Stimulated activated CD4-positive, alpha-beta T cell treated with anti-CD3 and anti-CD28 coated beads, Interleukin-1b, Interleukin-23, amount 100 ng/mL, for 24 hours (primary cell): ENCODE measurements at places on chromosomes 5 and 9.
A peak's percentile ranks its signal among the peaks of the same experiment; 100 is the strongest.

- DNase-seq, result peak; percentile 80
These were observed 9.1 kb downstream of the MAN1B1 start for GRCh38 chr9:137095664-137096517.

DNA sequence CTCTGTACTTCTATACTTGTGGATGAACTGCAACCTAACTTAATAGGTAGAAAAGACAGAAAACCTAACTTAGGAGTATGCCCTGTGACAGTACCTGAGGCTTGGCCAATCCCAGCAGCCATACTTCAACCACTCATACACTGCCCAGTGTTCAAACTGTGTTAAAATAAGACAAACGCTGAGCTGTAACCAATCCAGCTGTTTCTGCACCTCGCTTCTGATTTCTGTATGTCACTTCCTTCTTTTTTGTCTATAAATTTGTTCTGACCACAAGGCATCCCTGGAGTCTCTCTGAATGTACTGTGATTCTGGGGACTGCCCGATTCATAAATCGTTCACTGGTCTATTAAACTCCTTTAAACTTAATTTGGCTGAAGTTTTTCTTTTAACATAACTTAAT is 41.4 kb downstream of the AUH start:
- DNase-seq, result no peak

DNA sequence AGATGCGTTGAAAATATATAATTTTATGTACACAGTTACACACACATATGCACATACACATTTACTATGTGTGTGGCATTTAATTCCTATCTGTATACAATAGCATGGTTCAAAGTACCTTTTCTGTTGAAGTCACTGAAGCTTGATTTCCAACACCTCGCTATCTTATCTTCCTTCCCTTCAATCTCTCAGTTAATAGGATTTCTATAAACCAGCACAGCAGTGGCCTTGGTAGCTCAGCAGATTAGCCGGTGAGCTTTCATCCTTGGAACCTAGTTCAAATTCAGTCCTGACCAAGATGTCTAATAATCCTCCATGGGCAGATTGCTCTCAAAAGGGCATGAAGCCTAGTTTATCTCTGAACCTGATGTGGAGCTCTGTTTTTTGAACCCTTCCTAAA is 2389.5 kb downstream of the MAT2B start:
- no peak for DNase-seq

DNA sequence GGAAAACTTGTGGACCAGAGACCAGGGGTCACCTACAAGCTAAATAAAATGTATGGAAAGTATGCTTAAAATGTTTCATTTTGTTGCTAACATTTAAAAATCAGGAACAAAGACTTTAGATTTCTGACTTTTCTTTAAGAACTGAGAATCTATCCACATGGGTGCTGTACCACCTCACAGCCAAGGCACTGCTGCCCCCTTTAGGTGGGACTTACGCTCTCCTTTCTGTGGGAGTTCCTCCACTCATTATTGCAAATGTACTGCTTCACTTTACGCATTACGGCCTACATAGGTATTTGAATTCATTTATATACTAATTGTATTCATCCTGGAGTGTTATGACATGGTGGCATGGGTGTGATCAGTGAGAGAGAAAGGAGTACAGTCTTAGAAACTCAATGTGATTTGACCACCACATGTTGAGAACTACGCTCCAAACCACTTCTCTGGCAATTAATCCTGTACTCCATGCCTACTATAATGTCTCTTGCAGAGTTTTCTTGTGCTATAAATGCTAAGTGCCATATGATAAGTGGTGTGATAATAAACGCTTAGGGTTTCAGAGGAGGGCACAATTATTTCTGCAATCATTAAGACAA is 24.7 kb upstream of the CETN3 start:
- no peak for DNase-seq

- no peak for DNase-seq
These were observed 4.1 kb downstream of the EDF1 start for GRCh38 chr9:136861874-136862457.

GRCh38 chr5:68306361-68307014 is 90.9 kb downstream of the PIK3R1 start:
- DNase-seq, result no peak

DNA sequence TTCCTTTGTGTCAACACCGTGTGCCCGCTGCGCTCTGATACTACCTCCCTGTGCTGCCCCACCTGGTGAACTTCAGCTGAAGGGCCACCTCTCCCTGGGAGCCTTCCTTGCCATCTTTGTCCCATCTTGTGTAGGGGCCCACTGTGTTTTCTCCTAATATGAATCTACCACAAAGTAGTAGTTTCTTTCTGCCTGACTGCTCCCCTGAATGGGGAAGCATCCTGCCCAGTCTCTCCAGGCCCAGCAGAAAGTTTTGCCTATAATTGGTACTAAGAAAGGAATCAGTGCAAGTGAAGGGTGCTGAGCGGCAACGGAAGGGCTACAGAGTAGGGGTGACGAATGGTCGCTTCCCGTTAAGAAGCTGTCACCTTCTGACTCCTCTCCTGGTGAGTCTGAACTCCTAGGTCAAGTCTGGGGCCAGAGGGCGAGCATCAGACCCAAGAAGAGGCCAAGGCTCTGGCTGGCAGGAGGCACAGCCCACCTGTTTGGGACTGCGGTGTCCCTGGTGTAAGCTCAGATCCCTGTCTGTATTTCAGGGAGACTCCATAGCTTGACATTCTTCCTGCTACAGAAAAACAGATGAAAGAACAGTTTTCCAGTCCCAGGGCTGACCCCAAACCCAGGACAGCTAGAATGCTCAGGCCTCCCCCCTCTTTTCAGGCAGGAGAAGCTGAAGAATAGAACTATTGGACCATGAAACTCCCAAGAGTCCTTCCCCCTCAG is 24.1 kb downstream of the WWC1 start:
- no peak for DNase-seq

DNA sequence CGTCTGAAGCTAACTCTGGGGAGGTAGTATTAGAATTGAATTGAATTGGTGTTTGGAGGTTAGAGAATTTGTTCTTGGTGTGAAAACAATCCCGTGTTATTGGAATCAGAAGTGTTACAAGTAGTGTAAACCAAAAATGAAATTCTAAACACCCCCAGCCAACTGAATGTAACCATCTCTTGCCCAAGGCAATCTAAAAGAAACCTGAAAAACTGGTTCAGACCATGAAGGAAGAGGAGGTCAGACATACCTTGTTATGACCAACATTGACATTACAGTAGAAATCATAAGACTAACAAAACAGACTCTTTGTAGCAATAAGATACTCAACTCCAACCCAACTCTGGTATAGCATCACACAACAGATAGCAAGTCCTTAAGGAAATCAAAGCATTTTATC is 159.0 kb downstream of the TUSC1 start:
- DNase-seq, result no peak

DNA sequence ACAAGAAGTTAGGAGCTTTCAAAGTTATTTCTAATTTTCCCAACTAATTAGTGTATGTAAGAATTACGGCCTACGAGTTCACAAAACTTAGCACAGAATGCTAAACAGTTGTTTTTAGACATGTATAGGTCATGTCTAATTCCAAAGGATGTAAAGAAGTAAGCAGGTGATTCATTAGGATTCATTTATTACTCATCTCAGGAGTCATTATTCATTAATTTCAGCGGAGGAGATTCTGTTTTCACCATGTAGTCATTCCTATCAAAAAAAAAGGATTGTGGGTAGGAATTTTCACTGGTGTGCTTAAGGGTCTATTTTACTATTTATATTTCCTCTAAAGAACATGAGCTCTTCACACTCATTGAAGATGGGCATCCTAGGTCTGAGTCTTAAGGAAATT is 532.2 kb downstream of the ACTL7B start:
- DNase-seq, result no peak

DNA sequence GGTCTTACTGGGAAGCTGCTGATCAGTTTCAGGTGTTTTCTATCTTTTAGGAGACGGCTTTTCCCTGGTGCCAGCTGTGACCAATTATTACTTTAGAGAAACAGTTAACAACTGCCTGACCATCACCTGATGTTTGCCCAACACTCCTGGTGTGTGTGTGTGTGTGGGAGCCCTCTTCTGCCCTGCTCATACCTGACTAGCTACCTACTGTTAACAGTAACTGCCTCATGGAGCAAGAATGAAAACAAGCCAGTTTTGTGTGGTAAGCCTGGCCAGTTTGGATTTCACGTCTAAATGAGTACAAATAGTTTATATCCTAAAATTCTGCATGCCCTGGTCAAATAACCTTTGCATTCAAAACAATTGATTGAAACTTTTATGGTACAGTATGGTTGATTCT is 46.1 kb upstream of the RIOK2 start:
- no peak for DNase-seq

GRCh38 chr5:134994560-134995156 is 27.0 kb downstream of the CATSPER3 start:
- DNase-seq, result no peak

DNA sequence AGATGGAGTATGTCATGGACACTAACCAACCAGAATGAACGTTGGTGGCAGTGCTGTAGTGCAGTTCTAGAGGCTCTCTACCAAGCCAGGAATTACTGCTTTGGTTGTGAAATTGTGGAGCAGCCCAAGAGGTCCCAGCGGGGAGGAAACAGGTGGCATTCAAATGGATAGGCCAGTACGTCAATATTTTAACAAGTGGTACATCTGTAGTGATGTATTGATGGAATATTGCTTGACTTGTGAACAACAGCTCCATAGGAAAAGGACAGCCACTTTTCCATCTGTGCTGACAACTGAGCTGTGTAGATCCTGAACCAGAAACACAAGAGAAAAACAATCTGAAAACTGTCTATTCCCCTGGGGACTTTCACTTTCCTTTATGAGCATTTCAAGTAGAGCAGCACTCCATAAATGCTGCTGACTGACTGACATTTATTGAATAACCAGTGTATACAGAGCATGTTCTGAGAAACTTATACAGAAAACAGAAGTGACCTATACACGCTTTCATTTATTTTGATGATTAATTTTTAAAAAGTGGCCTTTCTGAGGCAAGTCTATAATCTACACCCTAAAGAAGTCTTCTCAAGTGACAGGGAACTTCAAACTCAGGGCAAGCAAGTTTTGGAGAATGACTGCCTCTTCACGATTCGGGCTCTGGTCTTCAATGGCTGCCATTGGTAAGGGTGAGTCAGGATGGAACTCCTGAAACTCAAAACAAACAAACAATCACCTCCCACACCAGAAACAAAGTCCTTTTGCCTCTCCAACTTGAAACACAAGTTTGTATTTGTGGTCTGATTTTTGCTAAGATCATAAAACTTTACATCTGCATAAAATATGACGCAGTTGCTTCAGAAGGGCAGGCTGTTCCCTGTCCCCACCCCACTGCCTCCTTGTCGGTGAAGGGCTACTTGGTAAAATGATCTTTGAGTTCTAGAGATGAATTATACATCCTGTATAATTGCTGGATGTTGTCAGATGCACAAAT is 362.4 kb downstream of the NDUFS4 start:
- DNase-seq, result no peak

DNA sequence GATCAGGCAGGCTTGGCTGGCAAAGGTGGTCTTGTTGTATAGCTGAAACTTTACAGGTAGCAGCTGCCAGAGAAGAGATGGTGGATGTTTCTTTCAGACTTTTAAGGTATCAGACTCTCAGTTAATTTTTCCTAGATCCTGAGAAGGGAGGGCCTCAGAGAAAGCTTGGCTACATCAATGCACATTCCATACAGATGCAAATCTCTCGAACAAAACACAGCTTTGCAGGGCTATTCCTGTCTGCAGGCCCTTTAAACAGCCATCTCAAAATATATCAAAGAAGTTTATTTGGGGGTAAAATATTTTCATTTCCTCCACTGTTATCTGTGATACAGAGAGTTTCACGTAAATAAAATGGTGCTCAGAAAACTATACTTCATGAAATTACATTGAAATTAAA is 1584.4 kb downstream of the EFNA5 start:
- DNase-seq, result no peak
